ENCODE measurements at places on chromosomes 1 and 21. TPM values are rescaled to one million over a fixed set of nuclear protein-coding genes. Genes with fewer than 3 reads are reported as not detected.

The TRIM67 gene
- not detected for polyA plus RNA-seq

The CTSK gene
- 254 TPM for polyA plus RNA-seq

The HSD3B2 gene
- polyA plus RNA-seq: 1.4 TPM

The ACTN2 gene
- polyA plus RNA-seq: 1.1 TPM

The LORICRIN gene
- polyA plus RNA-seq: not detected

The LCE4A gene
- polyA plus RNA-seq: not detected

The CHAF1B gene
- 2.7 TPM for polyA plus RNA-seq

The WNT9A gene
- polyA plus RNA-seq: 1.1 TPM

The BOLA1 gene
- 13.6 TPM for polyA plus RNA-seq

DNA sequence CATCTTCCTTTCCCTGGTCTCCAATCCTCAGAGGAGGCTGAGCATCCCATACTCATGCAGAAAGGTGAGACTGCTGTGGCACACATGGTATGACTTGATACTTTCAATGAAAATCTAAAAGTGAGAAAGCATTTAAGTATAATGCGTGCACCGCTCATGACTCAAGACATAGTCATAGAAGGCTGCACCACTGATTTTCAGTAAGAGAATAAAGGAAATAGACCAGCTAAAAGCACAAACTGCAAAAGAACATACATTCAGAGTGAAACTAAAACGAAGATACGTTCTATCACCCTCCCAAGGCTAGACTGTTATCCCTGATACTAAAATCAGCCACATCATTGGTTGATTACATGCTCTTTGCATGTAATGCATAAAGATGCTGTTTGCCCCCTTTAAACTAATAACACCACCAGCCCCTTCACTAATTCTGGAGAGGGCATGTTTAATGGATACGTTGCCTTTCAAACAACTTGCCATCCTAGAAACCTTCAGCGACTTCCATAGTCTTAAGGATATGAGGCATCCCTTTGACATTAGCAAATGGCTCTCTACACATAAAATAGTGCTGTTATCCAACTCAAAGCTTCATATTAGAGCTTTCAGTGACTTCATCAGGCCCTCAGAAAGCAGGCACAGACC lies 2.1 kb downstream of the PLD5 start:
- H3K4me3 ChIP-seq: no peak overlapping the region
- H3K4me1 ChIP-seq: peaks cover 4% of the 10 kb centered on the region
- no peak overlapping the region for H3K27ac ChIP-seq
- H3K27me3 ChIP-seq: no peaks in the 10 kb centered on the region
- H3K36me3 ChIP-seq: no peaks in the 10 kb centered on the region
- DNase-seq: no peak

GRCh38 chr1:226519716-226520598 lies 28.6 kb upstream of the STUM start:
- no peak overlapping the region for H3K27ac ChIP-seq
- H3K4me1 ChIP-seq: no peaks in the 10 kb centered on the region
- DNase-seq: no peak
- H3K4me3 ChIP-seq: no peak overlapping the region

DNA sequence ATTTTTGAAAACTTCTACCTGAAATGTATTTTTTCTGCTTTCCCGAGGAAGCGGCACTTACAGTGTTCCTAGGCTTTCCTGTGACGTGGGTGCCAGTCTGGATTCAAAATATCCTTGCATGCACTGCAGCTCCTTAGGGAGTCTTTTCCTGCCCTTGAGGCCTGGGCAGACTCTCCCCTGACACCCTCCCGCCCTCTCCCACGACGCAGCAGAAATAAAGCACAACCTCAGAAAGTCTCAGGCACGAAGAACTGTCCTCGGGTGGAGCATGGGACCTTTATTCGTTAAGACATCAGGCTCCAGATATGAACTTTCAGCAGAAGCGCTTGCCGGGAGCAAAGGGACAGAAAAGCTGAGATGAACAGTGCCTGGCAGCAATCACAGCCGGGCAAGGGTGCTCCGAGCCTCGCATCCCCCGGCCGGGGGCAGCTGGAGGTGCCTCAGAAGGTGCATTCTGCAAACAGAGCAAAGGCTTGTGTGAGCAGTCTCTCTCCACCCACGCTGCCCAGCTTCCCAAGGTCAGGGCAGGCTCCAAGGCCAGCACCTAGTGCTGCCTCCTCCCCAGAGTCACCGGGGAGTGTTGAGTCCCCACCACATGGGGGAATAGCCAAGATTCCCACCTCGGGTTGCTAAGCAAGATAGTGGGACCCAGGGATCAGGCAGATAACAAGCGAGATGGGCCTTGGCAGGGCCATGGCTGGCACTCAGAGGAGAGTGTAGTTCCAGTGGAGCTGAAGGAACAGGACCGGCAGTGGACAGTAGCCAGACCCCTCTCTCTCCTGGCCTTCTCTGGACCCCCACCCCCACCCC lies 3.2 kb downstream of the TFF3 start:
- no peak overlapping the region for H3K4me3 ChIP-seq
- H3K27me3 ChIP-seq: no peaks in the 10 kb centered on the region
- no peak overlapping the region for H3K27ac ChIP-seq
- peaks cover 1% of the 10 kb centered on the region for H3K4me1 ChIP-seq
- DNase-seq: no peak

DNA sequence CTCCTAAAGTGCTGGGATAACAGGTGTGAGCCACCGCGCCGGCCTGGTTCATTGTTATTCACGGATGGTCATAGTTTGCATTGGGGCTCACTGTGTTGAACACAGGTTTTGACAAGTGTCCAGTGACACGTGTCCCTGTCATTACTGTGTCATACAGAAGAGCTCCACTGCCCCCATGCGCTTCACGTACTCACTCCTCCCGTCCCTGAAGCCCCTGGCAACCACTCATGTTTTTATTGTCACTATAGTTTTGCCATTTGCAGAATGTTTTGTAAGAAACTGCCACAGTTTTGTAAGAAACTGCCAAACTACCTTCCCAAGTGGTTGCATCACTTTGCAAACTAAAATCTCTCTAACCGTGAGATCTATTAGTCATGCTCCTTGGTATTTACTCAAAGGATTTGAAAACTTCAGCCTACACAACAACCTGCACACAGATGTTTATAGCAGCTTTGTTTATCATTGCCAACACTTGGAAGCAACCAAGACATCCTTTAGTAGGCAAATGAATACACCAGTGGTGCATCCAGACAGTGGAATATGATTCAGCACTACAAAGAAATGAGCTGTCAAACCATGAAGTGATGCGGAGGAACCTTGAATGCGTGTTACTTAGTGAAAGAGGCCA lies 163.2 kb upstream of the COL6A1 start:
- H3K4me3 ChIP-seq: no peak overlapping the region
- no peaks in the 10 kb centered on the region for H3K36me3 ChIP-seq
- H3K27me3 ChIP-seq: no peaks in the 10 kb centered on the region
- DNase-seq: no peak
- peaks cover 3% of the 10 kb centered on the region for H3K4me1 ChIP-seq
- H3K27ac ChIP-seq: no peak overlapping the region

DNA sequence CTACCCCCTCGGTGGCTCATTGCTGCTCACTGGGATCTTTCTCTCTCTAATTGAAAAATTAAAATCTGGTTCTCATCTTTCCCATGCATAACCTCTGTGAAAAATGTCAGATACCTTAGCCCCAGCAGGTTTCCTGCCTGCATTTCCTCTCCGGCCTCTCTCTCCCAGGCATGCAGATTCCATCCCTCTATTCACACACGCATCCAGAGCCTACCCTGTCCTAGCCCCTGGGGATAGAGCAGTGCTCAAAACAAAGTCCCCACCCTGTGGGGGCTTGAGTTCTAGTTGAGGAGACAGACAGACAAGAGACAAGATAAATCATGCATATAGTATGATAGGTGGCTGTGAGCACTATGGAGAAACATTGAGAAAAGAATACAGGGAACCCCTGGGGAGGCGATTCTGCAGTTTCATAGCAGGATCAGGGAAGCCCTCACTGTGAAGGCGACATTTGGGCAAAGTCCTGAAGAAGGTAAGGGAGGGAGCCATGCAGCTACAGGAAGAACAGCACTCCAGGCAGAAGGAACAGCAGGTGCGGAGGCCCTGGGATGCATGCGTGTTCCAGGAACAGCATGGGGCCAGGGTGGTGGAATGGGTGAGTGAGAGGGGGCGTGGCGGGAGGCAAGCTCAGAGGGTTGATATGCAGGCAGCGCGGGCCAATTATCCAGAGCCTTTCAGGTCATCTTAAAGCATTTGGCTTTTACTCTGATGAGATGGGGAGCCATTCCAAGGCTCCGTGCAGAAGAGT lies 3.5 kb upstream of the BSND start:
- H3K27me3 ChIP-seq: no peaks in the 10 kb centered on the region
- H3K4me3 ChIP-seq: no peak overlapping the region
- H3K4me1 ChIP-seq: no peaks in the 10 kb centered on the region
- DNase-seq: no peak
- H3K27ac ChIP-seq: no peak overlapping the region
- H3K36me3 ChIP-seq: no peaks in the 10 kb centered on the region

DNA sequence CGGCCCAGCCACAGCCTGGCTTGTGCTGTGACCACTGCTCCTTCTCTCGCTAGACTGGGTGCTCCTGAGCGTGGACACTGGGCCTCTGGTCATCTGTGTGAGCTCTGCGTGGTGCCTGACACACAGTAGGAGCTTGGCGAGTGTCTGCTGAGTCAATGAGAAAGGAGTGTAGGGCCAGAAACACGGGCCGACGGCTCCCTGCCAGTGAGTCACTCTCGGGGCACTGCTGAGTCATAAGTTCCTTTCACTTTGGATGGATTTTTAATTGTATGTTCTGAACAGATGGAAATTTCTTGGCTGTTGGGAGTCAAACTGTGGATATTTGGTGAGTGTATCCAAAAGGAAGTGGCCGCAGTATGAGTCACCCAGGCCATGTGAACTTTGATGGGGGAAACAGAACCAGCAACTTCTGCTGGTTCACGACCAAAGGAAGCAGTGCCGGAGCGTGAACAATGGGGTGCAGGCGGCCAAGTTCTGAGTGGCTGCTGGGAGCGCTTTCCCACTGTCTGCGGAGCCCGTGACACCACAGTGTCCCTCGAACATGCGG lies 41.0 kb upstream of the COL18A1 start:
- no peak overlapping the region for H3K4me3 ChIP-seq
- DNase-seq: peak; percentile 87
- H3K36me3 ChIP-seq: no peaks in the 10 kb centered on the region
- H3K4me1 ChIP-seq: peaks cover 32% of the 10 kb centered on the region

GRCh38 chr1:36083635-36084496 lies at the start of gene TEKT2:
TSS of gene TEKT2 (plus strand) at chr1:36084094. CDS start at chr1:36084922, 828 bp downstream.
- no peaks in the 10 kb centered on the region for H3K36me3 ChIP-seq
- H3K27ac ChIP-seq: no peak within 1 kb of the TSS
- no peaks in the 10 kb centered on the region for H3K27me3 ChIP-seq
- peak within 1 kb of the TSS; percentile 34 for H3K4me3 ChIP-seq
- peaks cover 6% of the 10 kb centered on the region for H3K4me1 ChIP-seq
- DNase-seq: peak; percentile 66

- no peak overlapping the region for H3K27ac ChIP-seq
- H3K4me3 ChIP-seq: no peak overlapping the region
- no peaks in the 10 kb centered on the region for H3K27me3 ChIP-seq
- H3K36me3 ChIP-seq: no peaks in the 10 kb centered on the region
Measured at GRCh38 chr1:16208270-16208987, 4.0 kb downstream of the ARHGEF19 start.

DNA sequence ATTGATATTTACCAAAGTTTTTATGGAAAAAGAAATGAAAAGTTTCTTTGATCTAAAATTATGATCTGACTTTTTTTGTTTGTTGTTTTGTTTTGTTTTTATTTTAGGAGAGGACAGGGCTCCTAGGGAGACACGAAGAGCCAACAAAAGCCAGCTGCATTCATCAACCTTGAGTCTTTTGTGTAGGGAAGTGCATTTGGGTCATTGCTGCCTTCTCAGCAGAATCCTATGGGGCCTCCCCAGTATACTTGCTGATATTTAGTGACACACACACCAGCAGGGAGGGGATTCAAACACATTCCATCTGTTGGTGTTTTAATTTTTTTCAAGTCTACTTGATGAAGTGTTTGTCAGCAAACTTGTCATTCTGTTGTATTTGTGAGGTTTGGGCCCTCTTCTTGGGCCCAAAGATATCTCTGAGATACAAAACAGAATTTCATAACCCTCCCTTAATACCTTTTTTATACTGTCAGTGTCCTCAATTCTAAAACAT lies 203.5 kb downstream of the NTNG1 start:
- H3K4me1 ChIP-seq: no peaks in the 10 kb centered on the region
- no peak for DNase-seq
- no peaks in the 10 kb centered on the region for H3K27me3 ChIP-seq
- H3K36me3 ChIP-seq: no peaks in the 10 kb centered on the region
- no peak overlapping the region for H3K4me3 ChIP-seq

DNA sequence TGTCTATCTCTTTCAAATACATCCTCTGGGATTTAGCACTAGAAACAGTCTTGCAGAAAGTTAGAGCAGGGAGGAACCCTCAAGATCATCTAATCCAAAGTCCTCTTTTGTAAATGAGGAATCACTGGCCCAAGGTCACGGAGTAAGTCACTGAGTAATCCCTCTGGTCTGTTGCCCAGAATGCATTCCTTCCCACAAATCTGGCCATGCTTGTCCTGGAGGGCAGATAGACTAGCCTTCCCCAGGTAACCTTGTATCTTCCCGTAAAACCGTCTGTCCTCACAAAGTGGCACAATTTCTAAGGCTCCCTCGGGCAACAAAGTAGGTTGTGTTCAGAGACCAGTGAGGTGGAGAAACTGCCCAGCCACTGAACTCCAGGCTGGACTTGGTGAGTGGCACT lies 46.2 kb downstream of the DDR2 start:
- H3K4me1 ChIP-seq: peaks cover 30% of the 10 kb centered on the region
- peak overlapping the region; percentile 46 for H3K27ac ChIP-seq
- H3K27me3 ChIP-seq: no peaks in the 10 kb centered on the region
- no peak overlapping the region for H3K4me3 ChIP-seq
- DNase-seq: peak; percentile 75
- no peaks in the 10 kb centered on the region for H3K36me3 ChIP-seq

DNA sequence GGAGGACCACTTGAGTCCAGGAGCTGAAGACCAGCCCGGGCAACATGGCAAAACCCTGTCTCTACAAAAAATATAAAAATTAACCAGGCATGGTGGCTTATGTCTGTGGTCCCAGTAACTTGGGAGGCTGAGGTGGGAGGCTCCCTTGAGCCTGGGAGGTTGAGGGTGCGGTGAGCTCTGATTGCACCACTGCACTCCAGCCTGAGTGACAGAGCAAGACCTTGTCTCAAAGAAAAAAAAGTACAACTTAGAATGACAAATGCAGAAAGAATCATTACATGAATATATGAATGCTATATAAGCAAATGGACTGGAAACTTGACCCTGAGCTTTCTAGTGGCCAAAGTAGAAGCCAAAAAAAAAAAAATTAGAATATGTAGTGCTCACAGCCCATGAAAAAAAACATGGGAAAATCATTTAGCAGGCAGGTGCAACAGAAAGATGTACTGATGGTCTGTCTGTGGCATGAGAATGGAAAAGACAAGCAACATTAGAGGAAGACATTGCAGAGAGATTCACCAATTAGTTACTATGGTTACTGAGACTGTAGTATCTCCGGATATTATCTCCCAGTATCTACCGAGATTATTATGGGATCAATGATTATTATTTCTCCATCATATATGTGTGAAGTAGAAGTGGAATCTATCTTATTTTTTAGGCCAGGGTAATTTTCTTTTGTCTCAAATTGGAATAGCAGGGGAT lies 19.2 kb downstream of the ELAPOR1 start:
- no peak overlapping the region for H3K4me3 ChIP-seq
- H3K27me3 ChIP-seq: no peaks in the 10 kb centered on the region
- H3K4me1 ChIP-seq: no peaks in the 10 kb centered on the region
- DNase-seq: no peak
- no peak overlapping the region for H3K27ac ChIP-seq

- H3K27me3 ChIP-seq: no peaks in the 10 kb centered on the region
- no peak overlapping the region for H3K27ac ChIP-seq
- H3K4me3 ChIP-seq: no peak overlapping the region
- no peaks in the 10 kb centered on the region for H3K36me3 ChIP-seq
- DNase-seq: no peak
Measured at GRCh38 chr1:224805889-224806288, 123.6 kb upstream of the DNAH14 start.
